ENCODE measurements at places on chromosomes 5 and 9.

GRCh38 chr9:120900824-120901223 is 23.8 kb upstream of the PHF19 start:
- DNase-seq, result no peak

DNA sequence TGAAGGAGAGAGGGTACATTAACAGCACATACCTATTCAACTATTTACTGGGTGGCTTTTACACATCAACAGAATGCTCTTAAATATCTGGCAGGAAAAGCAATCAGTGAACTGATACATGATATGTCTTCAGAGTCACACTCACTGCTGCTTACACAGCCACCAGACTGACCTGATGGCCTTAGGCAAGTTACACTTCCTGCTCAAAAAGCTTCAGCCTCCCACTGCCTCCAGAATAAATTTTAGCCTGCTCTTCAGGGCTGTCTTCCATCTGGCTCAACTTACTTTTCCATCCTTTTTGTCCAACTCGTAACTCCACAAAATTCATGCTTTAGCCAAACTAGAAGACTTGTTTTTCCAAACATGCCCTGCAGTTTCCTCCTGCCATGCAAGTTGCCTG is 10.7 kb downstream of the LOX start:
- no peak for DNase-seq

- DNase-seq, result no peak
Measured at GRCh38 chr5:148912714-148913398, 86.4 kb downstream of the ADRB2 start.

- no peak for DNase-seq
Measured at GRCh38 chr9:36713515-36714490, 141.1 kb downstream of the MELK start.

GRCh38 chr9:21479152-21479702 is 2.9 kb downstream of the IFNE start:
- no peak for DNase-seq

DNA sequence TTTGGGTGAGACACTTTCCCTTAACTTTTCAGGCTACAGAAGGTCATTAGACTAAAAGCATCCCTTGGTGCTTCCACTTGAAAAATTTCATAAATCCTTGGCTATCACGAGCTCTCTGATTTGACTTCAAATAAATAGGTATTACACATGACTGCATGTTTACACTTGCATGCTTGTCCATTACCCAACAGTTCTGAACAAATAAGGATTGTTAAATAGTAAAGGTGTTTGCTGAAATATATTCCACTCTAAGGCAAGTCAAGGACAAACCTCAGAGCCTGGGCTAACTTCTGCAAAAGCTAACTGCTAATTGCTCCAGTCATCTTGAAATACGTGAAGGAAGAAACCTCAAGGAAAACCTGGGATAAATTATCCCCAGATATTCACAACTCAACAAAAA is 14.5 kb downstream of the FBXW2 start:
- DNase-seq, result no peak

GRCh38 chr5:126591549-126591948 is 3.5 kb downstream of the ALDH7A1 start:
- DNase-seq, result no peak

GRCh38 chr5:168890816-168891812 is 311.9 kb upstream of the PANK3 start:
- no peak for DNase-seq

DNA sequence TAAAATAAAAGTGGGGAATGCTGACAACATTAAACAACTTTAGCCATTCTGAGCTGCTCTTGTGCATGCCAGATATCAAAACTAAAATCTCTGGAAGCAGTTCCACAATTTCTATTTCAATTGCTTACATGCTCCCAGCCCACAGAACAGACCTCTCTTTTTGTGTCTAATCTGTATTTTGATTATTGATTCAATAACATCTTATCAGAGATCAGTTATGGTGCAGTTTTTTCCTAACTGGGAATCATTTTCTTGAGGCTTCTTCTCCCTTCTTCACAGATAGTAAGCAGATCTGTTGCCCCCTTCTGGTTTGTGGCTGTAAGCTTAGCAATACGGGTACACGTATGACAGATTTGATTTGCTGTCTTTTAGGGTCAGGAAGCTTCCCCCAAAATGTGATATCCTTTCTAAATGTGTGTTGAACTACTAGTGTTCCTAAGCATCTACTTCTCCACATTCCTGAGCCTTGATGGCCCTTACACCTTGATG is 39.4 kb downstream of the MRPS27 start:
- DNase-seq, result no peak

DNA sequence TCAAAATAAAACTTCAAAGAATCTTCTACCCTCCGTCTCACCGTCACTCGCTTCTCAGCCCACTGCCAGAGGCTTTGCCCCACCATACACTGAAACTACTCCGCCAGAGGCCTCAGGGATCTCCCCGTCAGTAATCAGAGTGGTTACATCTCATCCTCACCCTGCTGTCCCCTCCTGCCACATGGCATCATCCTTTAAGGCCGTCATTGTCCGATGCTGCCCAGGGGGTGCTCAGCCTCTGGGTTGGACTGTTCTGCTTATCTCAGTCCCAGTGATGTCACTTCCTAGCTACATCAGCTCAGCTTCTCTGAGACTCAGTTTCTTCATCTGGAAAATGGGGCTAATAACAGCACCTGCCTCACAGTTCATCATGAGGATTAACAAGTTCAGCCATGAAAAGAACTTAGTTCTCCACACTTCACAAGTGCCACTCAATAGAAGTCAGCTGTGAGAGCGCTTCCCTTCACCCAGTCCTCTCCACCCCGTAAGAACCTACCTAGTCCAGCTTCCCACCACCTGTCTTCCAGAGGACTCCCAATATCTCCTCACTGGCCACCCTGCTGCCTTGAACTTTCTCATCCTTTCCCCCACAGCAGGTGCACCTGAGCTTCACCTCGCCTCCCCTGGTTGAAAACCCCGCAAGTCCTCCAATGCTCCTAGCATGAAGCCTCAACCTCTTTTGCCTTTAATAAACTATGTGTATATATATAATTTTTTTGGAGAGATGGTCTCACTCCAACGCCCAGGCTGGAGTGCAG is 2.8 kb upstream of the IL3 start:
- no peak for DNase-seq

DNA sequence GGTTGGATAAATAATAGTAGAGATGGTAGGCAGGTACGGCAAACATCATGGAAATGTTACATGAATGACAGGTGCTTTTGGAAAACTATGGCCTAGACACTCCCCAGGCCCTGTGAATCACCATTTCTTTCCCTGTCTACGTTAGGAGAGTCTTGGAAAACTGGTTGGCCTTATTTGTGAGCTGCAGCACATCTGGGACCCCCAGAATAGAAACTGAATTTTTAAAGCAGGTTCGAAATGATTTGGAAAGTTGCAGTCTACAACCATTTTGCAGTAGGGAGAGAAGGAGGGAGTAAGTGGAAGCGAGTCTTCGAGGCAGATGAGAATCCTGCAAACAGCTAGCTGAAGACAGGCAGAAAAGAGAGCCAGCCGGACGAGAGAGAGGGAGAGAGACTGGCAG is 13.0 kb downstream of the C1QTNF2 start:
- no peak for DNase-seq

DNA sequence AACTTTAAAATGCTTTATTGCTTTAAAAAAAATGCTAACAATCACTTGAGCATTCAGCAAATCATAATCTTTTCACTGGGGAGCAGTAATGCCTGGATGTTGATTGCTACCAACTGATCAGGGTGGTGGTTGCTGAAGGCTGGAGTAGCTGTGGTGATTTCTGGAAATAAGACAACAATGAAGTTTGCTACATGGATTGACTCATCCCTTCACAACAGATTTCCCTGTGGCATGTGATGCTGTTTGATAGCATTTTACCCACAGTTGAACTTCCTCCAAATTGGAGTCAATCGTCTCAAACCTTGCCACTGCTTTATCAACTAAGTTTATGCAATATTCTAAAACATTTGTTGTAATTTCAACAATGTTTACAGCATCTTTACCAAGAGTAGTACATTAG is 83.3 kb downstream of the MLLT3 start:
- no peak for DNase-seq

DNA sequence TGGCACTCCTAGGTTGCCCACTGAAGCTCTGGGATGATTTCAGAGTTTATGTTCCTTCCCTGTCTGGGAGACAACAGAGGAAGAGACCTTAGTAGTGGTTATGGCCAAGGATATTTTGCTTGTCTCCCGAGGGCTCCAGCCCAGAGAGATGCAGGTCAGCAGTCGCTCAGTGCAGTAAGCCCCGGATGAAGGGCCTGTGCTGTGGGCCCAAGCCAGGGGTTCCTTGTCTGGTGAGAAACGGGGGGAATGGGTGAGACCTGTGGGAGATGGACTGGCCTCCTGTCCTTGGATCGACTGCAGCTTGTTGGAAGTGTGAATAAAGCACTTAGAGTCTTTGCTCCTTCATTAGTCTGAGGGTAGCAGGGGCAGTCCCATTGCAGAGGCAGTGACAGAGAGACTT is 260.7 kb upstream of the RIOK2 start:
- DNase-seq, result no peak

GRCh38 chr5:33482335-33482734 is 41.6 kb downstream of the TARS1 start:
- no peak for DNase-seq

GRCh38 chr9:70553707-70554673 is 139.5 kb upstream of the KLF9 start:
- DNase-seq, result no peak

DNA sequence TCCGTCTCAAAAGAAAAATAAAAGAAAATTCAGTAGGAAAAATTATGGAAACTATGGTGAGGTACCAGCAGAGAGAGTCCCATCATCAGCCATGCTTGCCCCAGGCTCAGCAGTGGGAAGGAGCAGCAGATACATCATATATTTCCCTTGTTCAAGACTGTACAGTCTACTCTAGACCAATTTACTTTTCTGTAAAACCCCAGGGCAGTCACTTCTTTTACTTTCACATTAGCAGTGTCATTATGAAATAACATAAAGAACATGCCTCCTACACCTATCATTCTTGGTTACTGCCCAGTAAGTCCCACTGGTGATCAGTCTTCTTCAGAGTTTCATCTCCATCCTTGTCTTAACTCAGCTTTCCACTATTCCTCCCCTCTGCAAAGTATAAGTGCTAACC is 1145.0 kb downstream of the MAT2B start:
- no peak for DNase-seq

GRCh38 chr9:122346478-122347347 is 24.1 kb upstream of the PTGS1 start:
- no peak for DNase-seq

- no peak for DNase-seq
Measured at GRCh38 chr9:129720865-129721545, 31.8 kb downstream of the PTGES start.

DNA sequence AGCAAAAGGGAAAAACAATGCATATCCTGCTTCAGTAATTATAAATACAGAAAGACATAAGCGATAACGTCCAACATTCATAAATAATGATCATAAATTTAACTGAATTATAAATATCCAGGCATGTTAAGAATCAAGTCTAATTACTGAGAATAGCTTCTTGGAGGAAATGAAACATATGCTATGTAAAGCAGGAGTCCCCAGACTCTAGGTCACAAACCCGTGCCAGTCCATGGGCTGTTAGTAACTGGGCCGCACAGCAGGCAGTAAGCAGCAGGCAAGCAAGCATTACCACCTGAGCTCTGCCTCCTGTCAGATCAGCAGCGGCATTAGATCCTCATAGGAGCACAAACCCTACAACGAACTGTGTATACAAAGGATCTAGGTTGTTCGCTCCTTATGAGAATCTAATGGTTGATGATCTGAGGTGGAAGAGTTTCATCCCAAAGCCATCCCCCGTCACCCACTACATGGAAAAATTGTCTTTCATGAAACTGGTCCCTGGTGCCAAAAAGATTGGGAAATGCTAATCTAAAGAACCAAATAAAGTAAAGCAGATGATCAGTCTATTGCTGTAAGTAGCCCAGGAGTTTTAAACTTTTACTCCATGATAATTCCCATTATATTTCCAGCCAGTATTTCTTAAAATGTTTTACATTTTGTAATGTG is 50.4 kb downstream of the CERT1 start:
- no peak for DNase-seq

GRCh38 chr5:114702136-114702535 is 340.3 kb downstream of the KCNN2 start:
- DNase-seq, result no peak

GRCh38 chr9:90053027-90053426 is 448.2 kb downstream of the GADD45G start:
- DNase-seq, result no peak

DNA sequence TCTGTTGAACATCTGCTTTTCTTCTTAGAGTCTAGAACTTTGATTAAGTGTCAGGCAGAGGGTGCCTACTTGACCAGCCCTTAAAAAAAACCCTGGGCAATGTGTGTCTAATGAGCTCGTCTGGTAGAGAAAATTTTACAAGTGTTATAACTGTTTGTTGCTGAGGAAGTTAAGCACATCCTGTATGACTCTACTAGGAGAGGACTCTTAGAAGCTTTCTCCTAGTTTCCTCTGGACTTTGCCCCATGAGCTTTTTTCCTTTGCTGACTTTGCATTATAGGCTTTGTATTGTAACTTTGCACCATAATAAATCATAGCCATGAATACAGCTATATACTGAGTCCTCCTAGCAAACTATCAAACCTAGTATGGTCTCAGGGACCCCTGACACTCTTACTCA is 39.4 kb downstream of the GNG10 start:
- DNase-seq, result no peak

GRCh38 chr5:154147666-154148065 is 42.9 kb upstream of the GALNT10 start:
- no peak for DNase-seq

DNA sequence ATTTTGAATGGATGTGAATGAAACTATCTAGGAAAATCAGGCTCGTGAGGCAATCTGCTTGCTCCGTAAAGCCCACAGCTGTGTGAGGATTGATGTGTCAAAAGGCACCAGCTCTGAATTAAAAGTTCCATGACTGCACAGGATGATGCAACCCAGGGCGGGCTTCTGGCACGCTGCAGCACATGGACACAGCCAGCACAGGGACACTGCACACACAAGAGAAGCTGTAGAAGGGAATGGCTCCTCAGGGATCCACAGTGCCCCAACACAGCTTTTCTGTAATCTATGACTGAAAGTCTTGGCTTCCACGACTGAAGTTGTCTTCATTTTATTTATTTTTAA is 151.0 kb downstream of the GCNT1 start:
- no peak for DNase-seq

- no peak for DNase-seq
Measured at GRCh38 chr9:138043411-138044345, 166.1 kb downstream of the CACNA1B start.

DNA sequence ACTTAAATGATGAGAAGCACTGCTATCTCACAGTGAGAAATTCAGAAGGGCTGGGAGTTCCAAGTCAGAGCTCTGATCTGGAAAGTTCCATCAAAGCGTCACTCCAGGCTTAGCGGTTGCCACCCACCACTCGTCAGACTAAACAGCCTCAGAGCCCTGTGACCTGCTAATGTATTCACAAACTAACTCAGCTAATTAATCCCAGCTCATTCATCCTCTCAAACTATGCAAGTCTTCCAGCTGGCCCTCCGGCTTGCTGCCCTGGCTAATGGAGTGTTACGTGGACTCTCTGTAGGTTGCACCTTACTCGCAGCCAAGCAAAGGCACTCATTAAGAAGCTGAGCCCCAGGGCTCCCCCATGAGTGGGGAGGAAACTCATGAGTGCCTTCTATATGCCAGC is 82.2 kb upstream of the GABRP start:
- DNase-seq, result no peak
